Activated T-helper 17 cell treated with anti-CD3 and anti-CD28 coated beads, Interleukin-2, amount 50 U/mL, for 72 hours (primary cell): ENCODE measurements at places on chromosomes 2 and 18. TPM values are rescaled to one million over a fixed set of nuclear protein-coding genes. Genes with fewer than 3 reads are reported as not detected.

OSR1 gene
- not detected for total RNA-seq

DNER gene
- not detected for total RNA-seq

DCDC2C gene
- not detected for total RNA-seq

SGPP2 gene
- total RNA-seq, result 17.0 TPM

SLC16A14 gene
- not detected for total RNA-seq

SLC66A3 gene
- total RNA-seq, result 11.9 TPM

- ATAC-seq, result no peak
Measured at GRCh38 chr2:173252581-173252980, 102.1 kb upstream of the CDCA7 start.

- ATAC-seq, result no peak
Measured at GRCh38 chr2:68833162-68833561, 38.0 kb downstream of the BMP10 start.

DNA sequence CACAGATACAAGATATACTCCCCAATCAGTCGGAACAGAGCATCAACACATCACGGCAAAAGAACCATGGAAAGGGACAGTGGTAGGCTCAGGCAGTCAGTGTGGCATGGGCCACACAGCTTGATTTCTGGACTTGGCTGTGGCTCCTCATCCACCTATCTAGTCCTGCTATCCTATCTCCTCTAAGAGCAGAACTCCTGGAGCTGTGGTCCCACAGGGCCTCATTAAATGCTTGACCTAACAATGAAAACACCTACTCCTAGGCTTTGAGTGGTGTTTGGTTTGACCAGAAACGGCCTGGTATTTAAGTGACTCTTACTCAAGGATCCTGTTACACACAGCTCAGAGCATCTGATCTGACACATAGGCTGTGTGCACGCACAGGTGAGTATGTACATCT is 33.6 kb upstream of the SMAD2 start:
- no peak for ATAC-seq

- no peak for ATAC-seq
Measured at GRCh38 chr2:218000136-218000535, 2.7 kb downstream of the TNS1 start.

GRCh38 chr2:215687149-215688031 is 251.5 kb upstream of the FN1 start:
- no peak for ATAC-seq

- no peak for ATAC-seq
Measured at GRCh38 chr2:34254272-34254878, 655.3 kb upstream of the FAM98A start.

DNA sequence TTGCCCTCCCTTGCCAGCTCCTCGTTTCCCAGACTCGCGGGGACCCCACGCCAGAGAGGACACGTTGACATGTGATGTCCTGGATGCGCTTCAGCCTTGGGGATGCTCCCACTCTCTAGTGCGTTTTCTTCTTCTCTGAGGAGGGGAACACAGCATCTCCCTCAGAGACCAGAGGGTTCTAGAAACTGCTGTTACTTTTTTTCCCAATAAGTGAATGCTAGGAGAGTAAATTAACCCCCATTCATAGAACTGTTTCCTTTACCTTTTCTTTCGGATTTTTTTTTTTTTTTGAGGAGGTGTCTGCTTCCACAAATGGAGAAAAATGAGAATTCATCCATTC is 370 bp upstream of the EFEMP1 start:
- ATAC-seq, result no peak

DNA sequence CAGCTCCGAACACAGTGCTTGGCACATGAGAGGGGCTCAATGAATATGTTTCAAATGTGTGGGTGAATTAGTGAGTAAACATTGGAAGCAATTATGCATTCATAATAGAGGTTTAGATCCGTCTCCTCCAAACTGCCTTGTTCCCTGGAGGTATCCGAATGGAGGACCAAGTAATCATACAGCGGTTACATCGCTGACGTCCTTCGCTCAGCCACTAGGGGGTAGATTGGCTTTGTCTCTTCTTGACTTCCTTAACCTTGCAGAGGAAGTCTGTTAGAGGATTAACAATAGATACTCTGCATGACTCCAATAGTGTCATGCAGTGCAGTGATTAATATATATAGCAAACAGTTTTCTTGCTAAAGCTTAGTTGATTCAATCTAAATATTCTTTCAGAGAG is 517.0 kb downstream of the PTPRM start:
- ATAC-seq, result no peak

DNA sequence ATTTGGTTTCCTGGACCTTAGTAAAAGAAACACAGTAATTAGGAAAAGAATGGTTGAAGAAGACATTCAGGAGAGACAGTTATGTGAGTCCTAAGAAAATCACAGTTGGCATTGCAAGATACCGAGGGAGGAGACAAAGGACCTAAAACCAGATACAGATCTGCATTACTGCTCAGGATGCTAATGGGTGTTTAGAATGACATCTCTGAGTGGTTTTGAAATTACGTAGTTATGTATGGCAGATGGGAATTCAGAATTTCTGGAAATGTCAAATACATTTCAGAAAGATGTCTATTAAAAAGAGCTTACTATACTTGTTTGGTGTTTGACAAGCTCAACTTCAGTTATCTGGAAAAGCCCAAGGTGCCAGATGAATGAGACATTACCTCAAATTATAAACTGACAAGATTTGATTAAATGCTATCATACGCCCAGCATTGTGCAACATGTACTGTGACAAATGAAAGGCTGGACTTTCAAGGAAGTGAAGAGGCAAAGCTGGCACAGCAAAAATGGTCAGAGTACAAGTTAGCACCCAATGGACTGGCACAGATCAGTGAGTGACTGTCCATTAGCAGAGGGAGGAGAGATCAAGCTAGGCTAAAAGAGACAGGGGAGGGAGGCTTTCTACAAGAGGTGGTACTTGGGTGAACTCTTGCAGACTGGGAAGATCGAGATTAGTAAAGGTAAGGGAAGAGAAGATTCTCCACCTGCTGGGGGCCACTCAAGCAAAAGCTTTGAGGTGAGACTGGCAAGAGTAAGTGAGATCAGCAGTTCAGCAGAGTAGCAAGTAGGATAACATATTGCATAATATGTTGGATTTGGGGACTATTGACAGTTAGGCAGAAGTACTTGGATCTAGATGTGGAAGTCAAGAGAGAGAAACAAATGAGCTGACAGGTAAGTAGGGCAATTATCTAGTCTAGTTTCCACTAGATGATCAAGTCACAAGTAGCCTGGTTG is 168.9 kb downstream of the CYRIA start:
- ATAC-seq, result no peak

DNA sequence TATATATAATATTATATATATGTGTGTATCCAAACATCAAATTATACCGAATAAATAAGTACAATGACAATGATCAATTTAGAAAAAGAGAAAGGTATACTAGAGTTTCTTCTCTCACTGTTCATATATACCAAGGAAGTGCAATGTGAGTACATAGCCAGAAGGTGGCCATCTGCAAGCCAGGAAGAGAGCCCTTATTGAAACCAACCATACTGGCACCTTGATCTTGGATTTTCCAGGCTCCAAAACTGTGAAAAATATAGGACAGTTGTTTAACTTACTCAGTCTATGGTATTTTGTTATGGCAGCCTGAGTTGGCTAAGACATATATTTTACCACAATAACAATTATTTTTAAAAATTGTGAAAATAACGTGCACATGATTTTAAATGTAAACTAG is 1490.2 kb upstream of the SLC39A10 start:
- no peak for ATAC-seq

- no peak for ATAC-seq
Measured at GRCh38 chr2:135904341-135904989, 28.2 kb upstream of the MCM6 start.

DNA sequence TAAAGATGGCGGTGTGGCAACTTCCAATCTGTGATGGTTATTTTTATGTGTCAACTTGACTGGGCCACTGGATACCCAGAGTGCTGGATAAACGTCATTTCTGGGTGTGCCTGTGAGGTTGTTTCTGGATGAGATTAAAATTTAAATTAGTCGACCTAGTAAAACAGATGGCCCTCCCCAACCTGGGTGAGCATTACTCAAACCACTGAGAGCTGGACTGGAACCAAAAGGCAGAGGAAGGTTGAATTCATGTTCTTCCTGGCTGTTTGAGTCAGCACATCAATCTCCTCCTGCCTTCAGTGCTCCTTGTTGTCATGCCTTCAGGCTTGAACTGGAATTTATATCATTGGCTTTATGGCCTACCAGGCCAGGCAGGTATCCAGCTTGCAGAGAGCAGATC is 190.8 kb upstream of the RGPD4 start:
- no peak for ATAC-seq
